ENCODE measurements at places on chromosomes 4 and X.

- DNase-seq = no peak
These were observed 2050.7 kb downstream of the ARAP2 start for GRCh38 chr4:34193451-34194154.

GRCh38 chr4:169765835-169766234, 8.1 kb upstream of the HPF1 start:
- no peak for DNase-seq

DNA sequence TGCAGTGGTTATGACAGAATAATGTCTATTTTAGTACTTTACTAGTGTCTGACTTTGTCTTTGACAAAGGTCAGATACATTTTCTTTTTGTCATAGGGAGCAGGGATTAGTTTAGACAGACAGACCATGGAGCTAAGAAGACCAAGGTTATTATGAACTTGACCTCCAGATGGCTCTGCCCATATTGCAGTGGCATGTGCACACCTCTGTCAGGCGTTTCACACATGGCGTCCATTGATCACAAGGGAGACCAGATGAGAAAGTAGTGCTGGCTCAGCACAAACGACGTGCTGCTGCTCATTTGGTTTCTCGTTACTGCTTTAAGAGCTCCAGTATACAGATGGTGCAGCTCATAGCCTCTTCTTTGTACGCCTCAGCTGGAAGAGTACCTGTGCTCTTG, 56.3 kb upstream of the HPSE start:
- no peak for DNase-seq

DNA sequence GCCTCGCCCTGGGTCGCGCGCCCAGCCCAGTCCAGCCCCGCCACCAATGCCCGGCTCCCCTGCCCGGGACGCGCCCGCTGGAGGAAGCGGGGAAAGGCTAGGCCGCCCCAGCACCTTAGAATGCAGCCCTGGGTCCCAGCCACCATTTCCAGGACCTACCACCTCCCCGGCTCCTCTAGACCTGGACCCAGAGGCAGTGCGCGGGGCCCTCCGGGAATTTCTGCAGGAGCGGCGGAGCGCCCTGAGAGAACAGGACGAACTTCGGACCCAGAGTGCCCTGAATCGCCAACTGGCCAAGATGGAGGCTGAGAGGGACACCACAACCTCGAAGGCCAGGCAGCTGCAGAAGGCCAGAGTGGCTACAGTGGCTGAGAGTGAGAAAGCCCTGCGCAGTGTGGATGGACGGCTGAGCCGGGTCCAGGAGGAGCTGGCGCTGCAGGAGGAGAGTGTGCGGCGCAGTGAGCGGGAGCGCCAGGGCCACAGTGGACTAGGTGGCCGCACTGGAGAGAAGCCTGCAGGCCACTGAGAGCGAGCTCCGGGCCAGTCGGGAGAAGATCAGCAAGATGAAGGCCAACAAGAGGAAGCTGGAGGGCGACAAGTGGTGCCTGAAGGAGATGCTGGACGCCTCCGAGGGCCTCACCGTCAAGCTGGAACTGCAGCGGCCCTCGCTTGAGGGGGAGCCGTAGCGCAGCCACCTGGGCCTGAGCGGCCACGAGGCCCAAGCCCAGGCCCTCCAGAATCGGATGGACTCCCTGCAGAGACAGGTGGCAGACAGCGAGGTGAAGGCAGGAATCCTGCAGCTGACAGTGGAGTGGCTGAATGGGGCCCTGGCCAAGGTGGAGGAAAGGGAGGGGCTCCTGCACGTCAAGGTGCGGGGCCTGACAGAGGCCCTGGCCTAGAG, 15.5 kb downstream of the SMIM10L2A start:
- no peak for DNase-seq

DNA sequence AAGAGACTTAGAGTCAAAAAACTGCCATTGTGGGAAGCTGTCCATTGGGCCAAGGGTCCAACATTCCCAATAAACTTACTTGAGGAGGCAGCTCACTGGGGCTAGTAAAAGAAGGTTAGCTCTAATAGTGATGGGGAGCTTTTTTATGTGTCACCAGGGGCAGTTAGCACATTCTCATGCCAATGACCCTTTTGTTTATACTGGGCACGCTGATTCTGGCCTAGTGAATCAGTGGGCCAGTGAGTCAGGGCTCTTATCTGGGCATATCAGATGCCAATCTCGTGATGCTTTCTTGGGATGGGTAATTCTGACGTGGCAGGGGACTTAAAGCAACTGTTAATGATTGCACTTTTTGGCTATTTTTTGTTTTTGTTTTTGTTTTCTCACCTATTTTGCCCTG, 27.8 kb downstream of the TCEAL1 start:
- DNase-seq = no peak

DNA sequence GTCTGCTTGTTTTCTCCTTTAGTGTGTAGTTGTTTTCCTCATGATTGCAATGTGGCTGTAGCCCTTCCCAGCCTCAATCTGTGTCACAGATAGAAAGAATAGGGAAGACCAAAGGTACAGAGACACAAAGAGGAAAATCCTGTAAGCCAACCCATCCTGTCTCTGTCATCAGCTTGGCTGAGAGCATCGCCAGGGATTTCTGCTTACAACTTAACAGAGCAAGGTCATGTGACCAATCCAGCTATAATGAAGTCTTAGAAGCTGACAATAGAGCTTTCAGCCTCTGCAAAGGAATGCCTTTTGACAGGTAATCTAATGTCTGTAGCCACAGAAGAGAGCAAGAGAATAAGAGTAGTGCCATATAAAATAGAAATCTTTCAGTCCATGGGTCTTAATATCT, 1598.0 kb upstream of the AGA start:
- DNase-seq = no peak

- no peak for DNase-seq
These were observed 68.1 kb downstream of the DRD5 start for GRCh38 chr4:9849538-9849920.

GRCh38 chr4:38503689-38504395, 160.2 kb upstream of the KLF3 start:
- DNase-seq = no peak

DNA sequence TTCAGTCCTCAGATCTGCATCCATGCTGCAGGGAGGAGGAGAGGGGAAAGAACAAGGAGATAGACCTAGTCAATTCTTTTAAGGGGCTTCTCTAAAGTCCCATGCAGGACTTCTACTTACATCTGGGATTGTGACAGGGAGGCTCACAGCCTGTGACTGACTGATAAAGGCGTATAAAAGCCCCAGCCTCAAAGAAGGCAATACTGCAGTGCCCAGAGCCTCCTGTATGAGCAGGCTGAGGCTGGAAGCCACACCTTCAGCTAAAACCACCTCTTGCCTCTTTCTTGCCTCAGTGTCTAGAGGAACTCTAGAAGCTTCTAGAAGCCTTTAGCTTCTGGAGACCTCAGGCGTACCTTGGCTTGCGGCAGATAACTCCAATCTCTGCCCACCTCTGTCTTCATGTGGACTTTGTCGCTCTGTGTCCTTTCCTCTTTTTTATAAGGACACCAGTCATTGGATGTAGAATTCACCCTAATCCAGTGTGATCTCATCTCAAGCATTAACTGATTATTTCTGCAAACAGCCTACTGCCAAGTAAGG, 6.0 kb upstream of the ZCCHC4 start:
- DNase-seq = no peak

DNA sequence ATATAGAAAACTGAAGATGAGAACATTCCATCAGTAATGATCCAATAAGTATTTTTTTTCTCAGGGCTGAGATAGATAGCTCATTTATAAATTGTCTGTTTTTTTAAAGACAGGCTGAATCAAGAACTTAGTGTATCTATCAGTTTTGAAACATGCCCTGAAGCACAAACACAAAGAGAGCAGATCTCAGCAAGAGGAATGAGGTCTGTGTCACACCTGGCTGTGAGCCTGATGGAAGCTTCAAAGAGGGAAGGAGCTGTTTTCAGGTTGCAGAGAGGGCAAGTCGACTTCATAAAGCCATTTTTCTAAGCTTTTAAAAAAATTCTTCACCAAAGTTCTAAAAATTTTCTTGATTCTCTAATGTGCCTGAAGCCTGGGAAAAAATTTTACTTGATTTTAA, 434.9 kb downstream of the PDGFC start:
- no peak for DNase-seq

DNA sequence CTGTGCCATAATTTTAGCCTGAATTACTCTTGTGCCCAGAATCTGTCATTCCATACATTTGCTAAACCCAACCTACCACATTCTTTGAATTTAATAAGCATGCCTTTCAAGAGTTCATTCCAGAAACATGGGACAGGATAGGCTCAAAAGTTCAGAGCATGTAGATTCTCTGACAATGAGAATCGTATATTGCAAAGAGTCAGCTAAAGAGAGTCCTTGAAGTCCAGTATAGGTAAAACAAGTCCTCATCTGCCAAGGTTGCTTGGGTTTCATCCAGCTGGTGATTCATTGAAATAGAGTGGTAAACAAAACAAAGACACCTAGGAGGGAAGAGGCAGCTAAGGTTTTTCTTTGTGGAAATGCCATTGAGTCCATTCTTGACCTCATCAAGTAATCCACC, 249.3 kb upstream of the DIPK2B start:
- DNase-seq = no peak

DNA sequence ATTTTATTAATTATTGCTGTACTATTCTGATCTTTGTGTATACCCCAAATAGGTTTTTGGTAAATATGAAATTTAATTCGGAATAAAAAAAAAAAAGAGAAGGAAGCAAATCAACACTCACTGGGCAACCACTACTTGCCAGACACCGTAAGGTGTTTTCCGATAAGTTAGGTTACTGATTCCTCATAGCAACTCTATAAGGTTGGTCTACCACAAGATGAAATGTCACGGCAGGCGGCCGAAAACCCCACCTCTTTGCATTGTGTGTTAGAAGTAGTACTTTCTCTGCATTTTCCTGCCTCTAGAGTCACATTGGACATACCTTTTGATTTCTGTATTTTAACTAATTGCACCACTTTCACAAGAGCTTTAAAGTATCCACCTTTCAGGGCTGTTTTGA, 44.5 kb upstream of the RASGEF1B start:
- no peak for DNase-seq

GRCh38 chrX:131728295-131729145, 184.6 kb downstream of the OR13H1 start:
- DNase-seq = no peak

DNA sequence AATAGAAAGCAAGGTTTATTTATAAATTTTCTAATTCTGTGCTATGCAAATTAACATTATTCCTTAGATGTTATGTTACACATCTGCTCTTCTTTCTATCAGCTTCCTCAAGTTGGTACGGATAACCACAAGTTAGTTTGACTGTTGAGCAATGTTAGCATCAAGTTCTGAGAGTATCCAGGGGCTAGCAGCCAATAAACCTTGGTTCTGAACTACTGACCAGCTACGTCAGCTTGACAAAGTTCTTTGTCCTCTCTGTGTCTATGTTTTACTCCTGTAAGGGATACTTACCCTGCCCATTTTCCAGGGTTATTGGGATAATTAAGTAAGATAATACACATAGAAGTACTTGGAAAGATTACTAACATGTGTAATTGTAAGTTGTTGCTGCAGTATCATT, 8.1 kb upstream of the TEX13A start:
- DNase-seq = no peak

GRCh38 chrX:155767051-155767875, 113.9 kb upstream of the VAMP7 start:
- DNase-seq = no peak

GRCh38 chr4:17081179-17081578, 182.7 kb upstream of the LDB2 start:
- no peak for DNase-seq

DNA sequence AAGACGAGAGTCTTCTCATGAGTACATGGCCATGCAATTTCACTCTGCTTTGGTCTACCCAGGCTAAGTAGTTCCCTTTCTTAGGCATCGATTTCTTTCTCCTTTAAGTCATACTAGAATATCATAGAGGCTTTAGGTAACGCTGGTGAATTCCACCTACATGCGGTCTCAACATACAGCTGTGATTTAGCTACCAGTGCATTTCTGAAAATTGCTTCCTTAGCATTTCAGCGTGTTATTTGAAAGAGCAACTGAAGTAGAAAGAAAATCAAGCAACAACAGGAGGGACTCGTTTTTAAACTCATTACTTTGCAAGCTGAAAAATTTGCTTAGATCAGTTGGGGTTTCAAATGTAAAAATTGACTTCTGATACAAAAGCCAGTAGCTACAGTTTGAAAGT, 48.1 kb upstream of the RASGEF1B start:
- DNase-seq = no peak

DNA sequence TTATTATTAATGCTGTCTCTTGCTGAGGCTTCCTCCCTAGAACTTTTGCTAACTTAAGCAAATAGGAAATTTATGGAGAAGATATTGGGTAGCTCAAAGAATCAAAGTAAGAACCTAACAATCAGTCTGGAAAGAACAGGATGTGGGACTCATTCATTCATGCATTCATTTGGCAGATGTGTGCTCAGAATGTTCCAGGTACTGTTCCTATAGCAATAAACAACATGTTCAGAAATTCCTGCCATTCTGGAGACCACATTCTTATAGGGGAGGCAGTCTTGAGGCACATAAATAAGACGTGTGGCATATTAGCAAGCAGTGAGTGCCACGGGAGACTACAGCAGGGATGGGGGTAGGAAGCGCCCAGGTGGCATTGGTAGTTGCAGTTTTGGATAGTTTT, 5.0 kb downstream of the GRK4 start:
- DNase-seq = no peak

- DNase-seq = no peak
These were observed 231.5 kb upstream of the DIAPH2 start for GRCh38 chrX:96453139-96453538.

- DNase-seq = no peak
These were observed 299.9 kb downstream of the PRDM5 start for GRCh38 chr4:120622601-120623000.

DNA sequence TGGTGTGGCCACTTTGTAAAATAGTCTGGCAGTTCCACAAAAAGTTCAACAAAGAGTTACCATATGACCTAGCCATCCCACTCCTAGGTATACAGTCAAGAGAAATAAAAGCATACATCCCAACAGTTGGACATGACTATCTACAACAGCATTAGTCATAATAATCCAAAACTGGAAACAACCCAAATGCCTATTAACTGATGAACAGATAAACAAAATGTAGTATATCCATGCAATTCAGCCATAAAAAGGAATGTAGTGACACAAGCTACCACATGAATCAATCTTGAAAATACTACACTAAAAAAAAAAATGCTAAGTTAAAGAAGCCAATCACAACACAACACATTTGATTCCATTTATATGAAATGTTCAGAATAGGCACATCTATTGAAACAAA, 16.1 kb downstream of the MED14 start:
- DNase-seq = no peak

- DNase-seq = no peak
These were observed 118.8 kb downstream of the CHRNA9 start for GRCh38 chr4:40453912-40454311.

- DNase-seq = no peak
These were observed 51.0 kb downstream of the NIPAL1 start for GRCh38 chr4:48067536-48067935.

- no peak for DNase-seq
These were observed 107.6 kb downstream of the AFAP1 start for GRCh38 chr4:7831858-7832730.

GRCh38 chr4:153421941-153422340, 44.2 kb upstream of the TMEM131L start:
- no peak for DNase-seq

- DNase-seq = no peak
These were observed 57.7 kb upstream of the TRPC3 start for GRCh38 chr4:122009524-122009923.

GRCh38 chrX:21715825-21716224, 42.1 kb downstream of the SMPX start:
- no peak for DNase-seq

GRCh38 chr4:137956256-137956655, 285.9 kb downstream of the SLC7A11 start:
- DNase-seq = no peak

- DNase-seq = no peak
These were observed 21.1 kb upstream of the PIGA start for GRCh38 chrX:15356444-15356843.

GRCh38 chr4:124053872-124054538, 657.4 kb downstream of the SPRY1 start:
- no peak for DNase-seq

Data from thymus (tissue), 14 donors.